ENCODE measurements at places on chromosomes 13 and 19.

- no peak for DNase-seq
Measured at GRCh38 chr19:38742906-38743305, 1.4 kb downstream of the CAPN12 start.

DNA sequence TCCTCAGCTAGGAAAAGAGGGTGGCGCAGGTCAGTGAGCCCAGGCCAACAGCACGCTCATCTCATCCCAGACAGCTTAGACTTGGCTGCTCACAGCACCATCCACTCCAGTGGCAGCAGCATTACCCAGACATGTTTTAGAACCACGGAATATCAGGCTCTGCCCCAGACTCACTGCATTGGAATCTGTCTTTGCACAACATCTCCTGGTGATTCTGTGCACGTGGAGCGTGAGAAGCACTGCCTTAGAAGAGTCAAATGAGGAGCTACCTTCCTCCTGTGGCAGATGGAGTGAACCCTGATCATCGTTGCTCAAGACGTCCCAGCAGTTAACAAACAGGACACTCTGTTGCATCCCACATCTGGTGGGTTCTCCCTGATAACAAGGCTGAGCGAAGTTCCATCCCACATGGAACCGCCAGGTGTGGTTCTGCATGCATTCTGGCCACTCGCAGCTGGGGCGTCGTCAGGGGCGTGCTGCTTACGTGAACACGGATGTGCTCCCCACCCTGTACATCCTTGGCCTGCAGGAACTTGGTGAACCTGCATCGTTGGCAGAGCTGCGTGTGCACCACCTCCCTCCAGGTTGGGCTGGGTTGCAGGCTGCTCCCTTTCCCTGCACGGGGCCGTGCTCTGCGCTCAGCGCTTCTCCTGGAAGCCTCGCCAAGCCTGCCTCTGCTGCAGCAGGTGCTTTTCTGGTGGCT lies 25.2 kb upstream of the ATP11A start:
- DNase-seq = no peak

- DNase-seq = no peak
Measured at GRCh38 chr19:9150650-9151049, 10.5 kb downstream of the ZNF317 start.

GRCh38 chr13:99811067-99811700 lies 160.4 kb downstream of the ZIC5 start:
- no peak for DNase-seq

DNA sequence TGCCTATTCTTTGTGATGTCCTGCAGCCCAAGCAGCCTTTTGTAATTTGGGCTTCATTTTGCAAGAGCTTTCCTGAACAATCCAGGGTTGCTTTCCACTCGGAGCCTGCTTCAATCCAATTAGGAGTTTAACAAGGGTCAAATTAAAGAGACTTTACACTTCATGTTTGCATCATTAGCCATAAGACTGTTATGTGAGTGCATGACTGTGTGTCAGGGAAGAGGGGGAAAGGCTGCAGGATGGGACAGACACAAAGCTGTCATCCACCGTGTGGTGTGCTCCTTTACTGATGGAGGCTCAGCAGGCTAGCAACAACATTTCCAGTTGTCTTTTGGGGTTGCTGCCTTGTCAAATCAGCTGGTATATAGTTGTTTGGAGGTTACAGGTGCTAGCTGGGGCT lies 23.7 kb upstream of the MAB21L1 start:
- DNase-seq = no peak

- no peak for DNase-seq
Measured at GRCh38 chr13:79936368-79937136, 404.4 kb downstream of the SPRY2 start.

GRCh38 chr13:22161871-22162270 lies 491.0 kb downstream of the FGF9 start:
- DNase-seq = no peak

- no peak for DNase-seq
Measured at GRCh38 chr19:45547965-45548609, 36.5 kb downstream of the OPA3 start.

- no peak for DNase-seq
Measured at GRCh38 chr13:107600971-107601370, 614.4 kb downstream of the LIG4 start.

DNA sequence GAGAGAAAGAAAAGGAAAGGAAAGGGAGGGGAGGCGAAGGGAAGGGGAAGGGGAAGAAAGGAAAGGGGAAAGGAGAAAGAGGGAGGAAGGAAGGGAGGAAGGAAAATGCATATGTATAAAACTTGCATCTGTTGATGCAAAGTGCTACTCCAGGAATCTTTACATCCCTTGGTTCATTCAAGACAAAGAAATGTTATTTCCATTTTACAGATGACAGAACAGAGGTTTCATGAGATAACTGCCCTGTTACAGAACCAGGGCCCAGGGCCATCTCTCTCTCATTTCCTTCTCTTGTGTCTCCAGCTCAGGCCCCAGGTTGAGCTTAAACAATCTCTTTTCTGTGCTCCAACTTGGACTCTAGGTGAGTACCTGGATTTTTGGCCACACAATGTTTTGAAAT lies 1.8 kb upstream of the SLC25A30 start:
- no peak for DNase-seq

DNA sequence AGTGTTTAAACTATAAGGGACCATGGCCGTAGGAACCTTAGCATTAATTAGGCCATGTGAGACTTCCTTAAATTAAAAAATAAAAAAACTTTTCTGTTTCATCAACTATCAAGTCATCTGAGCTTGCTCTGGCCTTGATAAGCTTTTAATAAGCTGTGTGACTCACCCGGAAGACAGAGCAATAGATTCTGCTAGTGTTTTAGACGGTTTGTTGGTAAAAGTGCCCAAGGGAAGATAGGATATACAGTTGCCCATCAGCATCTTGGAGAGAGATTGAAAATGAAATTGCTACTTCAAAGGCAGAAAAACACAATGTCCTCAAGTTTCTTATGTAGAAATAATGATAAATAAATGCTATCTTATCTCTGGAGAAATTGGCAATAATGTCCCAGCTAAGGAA lies 31.2 kb upstream of the RCBTB2 start:
- DNase-seq = no peak

GRCh38 chr19:31357315-31357673 lies 8.1 kb upstream of the TSHZ3 start:
- DNase-seq = no peak

- no peak for DNase-seq
Measured at GRCh38 chr13:111855191-111855590, 211.8 kb upstream of the SOX1 start.

GRCh38 chr13:43191546-43191945 lies 168.2 kb downstream of the DNAJC15 start:
- no peak for DNase-seq

Data from NCI-H1694 treated with DMSO at 0.1 percent for 48 hours (cell line).